ENCODE measurements at places on chromosomes 1 and 21.

DNA sequence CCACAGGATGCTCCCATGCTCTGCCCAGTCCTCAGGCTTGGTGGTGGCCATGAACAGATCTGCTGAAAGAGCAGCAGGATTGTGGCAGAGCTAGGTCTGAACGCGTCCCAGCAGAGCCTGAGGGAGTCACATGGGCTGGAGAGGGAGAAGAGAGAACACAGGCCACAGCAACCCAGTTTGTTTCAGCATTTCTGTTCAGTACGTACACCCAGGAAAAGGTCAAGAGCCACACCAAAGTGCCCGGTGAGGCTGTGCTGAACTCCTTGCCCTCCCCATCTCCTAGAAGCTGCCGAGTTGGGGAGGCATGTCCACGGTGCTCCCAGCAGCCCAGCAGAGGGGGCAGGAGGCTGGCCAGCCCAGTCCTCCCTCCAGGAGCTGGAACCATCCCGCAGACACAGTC lies 5.5 kb downstream of the PKP1 start:
- DNase-seq, result no peak

DNA sequence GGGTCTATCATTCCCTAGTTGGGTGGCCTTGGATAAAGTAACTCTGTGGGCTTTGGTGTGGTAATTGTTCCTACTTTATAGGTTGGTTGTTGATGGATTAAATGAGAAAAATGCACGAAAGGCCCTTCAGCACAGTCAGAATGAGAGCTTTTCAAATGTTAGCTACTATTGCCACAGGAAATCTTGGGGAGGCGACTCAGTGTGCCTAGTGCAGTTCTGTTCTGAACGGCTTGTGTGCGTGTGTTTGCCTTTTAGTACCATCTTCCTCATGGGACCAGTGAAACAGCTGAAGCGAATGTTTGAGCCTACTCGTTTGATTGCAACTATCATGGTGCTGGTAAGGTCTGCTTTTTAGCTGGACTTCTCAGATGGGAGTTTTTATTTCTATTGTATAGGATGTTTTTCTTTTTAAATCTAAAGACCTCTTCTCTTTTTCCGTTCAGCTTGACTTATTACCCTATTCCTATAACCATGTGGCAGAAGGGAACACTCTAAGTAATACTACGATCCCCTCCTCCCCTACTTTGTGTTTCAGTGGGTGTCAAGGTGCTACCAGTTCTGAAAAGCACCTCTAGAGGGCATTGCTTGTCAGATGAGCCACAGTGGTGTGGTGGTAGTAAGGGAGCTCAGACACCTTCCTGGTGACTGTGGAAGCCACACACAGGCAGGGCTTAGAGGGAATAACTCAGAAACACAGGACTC lies 9.2 kb downstream of the SFT2D2 start:
- DNase-seq, result no peak

DNA sequence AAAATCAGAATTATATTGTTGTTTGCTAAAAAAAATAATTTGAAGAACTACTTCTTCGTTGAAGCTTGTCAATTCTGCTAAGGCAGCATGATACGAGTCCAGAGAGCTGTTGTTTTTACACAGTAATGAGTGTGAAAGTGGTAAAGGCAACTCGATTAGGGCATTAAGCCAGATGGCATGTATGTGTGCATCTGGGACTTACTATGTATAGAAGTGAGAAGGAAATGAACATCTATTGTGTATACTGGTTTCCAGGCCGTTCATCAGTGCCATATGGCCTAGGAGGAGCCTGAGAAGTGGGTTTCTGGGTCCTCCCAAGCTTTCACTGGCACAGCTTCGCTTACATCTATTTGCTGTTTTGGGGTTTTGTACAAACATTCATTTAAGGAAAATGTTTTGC lies 5.7 kb downstream of the CTPS1 start:
- DNase-seq, result no peak

GRCh38 chr1:234897754-234898454 lies 230.7 kb downstream of the TOMM20 start:
- no peak for DNase-seq

DNA sequence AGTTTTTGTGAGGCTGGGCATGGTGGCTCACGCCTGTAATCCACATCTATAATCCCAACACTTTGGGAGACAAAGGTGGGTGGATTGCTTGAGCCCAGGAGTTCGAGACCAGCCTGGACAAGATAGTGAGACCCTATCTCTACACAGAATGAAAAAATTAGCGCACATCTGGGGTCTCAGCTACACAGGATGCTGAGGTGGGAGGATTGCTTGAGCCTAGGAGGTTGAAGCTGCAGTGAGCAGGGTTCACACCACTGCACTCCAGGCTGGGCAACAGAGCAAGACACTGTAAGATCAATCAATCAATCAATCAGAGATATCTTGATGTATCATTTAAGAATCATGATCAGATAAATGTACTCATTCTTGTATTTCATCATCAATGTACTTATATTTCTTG lies 7.1 kb downstream of the ZYG11B start:
- no peak for DNase-seq

GRCh38 chr1:236356141-236356540 lies 37.9 kb upstream of the EDARADD start:
- no peak for DNase-seq

Data from esophagus squamous epithelium (tissue), 5 donors.